ENCODE measurements at places on chromosomes 2 and 18.
A peak's percentile ranks its signal among the peaks of the same experiment; 100 is the strongest.

GRCh38 chr18:6962571-6963451 is 154.8 kb downstream of the LAMA1 start:
- no peak for DNase-seq

GRCh38 chr18:8366656-8367055 is 242.6 kb upstream of the RAB12 start:
- DNase-seq, result no peak

DNA sequence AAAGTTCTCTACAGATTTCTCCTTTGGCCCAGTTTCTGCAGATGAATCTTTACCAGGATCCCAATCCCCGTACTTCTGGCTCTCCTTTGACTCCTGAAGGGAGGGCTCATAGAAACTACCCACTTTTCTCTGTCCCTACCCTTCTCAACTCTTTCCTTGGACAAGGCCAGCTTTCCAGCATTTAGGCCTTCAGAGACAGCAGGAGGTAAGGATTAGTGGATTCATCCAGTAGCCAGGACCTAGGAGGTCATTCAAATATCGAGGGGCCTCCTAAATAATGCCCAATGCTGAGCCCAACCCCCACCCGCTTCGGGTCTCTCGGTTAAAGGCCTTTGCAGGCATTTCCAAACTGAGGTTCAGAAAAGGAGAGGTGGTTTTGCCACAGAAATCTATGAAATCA is 4.8 kb upstream of the ZNF532 start:
- no peak for DNase-seq

DNA sequence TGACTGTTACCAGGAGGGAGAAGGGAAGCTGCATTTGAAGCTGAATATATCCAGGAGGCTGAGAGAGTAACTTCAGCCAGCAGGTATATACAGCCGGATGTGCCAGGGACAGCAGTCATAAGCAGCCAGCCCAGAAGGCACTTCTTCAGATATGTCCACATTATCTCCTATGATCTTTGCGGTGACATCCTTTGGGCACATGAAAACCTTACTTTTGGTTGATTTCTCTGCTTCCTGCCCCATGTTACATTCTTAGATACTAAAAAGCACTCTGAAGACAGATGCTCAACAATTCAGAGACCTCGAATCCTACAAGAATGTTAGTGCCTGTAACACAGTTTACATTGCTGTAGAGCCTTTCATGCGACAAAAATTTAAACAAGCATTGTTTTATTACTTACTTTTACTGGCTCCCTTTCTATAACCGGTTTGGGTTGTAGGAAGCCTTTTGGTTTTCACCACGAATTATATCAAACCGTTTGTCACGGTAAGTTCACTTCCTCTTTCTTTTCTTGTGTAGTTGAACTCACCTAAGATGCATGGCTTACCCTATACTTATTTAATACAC is 50.3 kb upstream of the TLK1 start:
- no peak for DNase-seq

GRCh38 chr2:223633656-223634055 is 31.5 kb upstream of the SCG2 start:
- no peak for DNase-seq

- DNase-seq, result peak; percentile 47
Observed at GRCh38 chr18:35713545-35713944, 132.0 kb downstream of the GALNT1 start.

GRCh38 chr18:74506448-74507084 is 10.4 kb downstream of the CNDP2 start:
- DNase-seq, result peak; percentile 70

DNA sequence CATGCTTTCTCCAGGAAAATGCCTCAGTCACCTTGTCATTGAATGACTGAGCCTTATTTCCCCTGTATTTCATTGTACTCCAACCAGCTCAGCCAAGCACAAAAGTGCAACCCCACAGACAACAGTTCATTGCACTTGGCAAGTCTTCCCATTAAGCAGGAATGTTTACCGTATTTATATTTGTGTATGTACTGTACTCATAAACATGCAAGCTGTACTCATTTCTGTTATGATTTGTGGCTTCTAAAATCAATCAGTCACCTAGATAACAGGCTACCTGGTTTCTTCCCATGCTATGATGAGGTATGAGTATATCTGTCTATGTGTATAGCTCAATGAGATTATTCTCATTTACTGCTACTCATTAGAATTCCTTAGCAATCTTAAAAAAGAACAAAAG is 505.5 kb upstream of the FAM98A start:
- DNase-seq, result no peak

GRCh38 chr2:128026448-128027277 is 1.2 kb downstream of the SAP130 start:
- DNase-seq, result peak; percentile 18

GRCh38 chr2:144776766-144777165 is 256.8 kb upstream of the ZEB2 start:
- no peak for DNase-seq

DNA sequence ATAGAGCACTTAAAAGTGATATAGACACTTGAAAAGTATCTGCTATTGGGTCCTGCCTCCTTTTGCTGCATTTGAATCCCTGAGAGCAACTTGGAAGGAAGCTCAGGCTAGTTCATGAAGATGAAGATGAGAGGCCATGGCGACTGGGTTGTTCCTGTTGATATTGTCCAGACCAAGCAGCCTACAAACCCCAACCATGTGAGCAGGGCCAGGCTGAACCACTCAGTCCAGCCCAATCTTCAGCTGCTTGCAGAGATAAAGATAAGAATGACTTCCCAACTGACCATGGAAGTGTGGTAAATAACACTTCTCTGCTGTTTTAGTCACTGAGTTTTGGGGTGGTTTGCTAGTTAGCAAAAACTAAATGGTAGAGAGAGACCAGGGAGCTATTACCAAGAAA is 417.6 kb downstream of the SOX11 start:
- no peak for DNase-seq

- no peak for DNase-seq
Observed at GRCh38 chr2:199430214-199430613, 27.5 kb downstream of the SATB2 start.

- DNase-seq, result no peak
Observed at GRCh38 chr2:212109217-212109616, 429.4 kb downstream of the ERBB4 start.

DNA sequence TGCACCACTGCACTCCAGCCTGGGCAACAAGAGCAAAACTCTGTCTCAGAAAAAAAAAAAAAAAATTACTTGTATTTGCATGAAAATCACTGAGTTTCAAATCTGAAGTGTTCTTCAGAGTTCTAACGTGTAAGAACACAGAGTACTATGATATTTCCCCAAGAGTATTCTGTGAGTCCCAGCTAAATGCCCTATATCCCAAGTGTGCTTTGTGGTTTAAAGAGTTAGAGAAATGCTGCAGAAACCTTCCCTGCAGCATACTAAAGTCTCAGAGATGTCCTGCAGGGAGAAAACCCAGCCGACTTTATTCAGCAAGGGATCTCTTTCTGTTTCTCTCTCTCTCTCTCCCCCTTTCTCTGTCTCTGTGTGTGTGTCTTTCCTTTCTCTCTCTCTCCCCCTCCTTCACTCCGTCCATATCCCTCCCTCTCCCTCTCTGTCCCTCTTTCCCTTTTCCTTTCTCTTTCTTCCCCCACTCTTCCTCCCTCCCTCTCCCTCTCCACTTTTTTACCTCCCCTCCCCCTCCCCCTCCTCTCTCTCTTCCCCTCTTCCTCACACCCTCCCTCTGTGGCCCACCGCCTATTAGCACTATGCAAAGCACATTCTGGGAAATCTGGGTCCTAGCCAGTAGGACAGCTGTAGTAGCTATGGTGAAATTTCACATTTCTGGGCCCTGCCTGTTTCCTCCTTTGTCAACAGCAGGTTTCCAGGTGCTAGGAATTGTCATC is 54.2 kb downstream of the ACTR2 start:
- peak; percentile 62 for DNase-seq

DNA sequence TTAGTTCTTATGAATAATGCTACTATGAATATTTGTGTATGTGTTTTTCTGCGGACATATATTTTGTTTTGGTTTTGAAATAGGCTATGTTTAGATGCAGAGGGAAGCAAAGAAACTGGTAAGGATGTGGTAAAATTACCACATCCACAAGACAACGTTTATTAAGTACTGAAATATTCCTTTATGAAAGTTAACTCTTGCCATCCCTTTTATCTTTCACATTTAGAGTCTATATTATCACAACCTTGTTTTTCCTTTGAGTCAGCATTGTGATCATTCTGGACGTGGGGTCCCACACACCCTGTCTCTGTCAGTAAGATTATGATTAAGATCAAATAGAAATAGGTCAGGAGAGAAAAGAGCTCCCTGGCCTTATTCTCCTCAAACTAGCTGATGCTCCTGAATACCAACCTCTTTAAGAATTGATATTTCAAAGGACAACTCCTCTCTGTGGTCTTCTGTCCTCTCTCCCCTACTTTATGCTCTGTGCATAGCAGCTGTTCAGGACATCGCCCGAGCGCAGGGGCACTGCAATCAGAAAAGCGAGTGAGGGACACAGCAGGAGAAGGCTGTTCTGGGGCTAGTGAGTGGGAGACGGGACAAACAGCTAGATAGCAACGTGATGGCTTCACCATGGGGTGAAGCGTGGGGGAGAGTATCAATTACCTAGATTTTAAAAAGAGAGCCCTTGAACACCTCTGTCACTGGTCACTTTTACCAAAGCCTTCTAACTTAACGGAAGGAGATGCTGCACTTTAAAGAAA is 12.2 kb downstream of the METAP1D start:
- no peak for DNase-seq

- no peak for DNase-seq
Observed at GRCh38 chr2:239147376-239147775, 253.4 kb downstream of the HDAC4 start.

DNA sequence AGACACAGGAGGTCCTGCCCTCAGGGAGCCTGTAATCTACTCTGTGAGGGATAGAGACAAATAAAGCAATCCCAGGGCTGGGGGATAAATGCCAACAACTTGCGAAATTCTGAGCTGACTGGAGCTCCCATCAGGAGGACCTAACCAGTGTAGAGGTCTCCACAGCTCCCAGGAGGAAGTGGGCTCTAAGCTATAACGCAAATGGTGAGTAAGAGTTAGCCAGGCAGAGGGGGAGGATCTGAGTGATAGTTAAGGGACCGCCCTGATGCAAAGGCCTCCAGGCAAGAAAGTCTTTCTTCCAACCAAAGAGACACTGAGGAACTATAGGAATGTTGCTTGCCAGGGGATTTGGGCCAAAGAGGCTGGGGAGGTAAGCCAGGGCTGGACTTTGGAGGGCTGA is 16.0 kb upstream of the ZNF532 start:
- peak; percentile 74 for DNase-seq

DNA sequence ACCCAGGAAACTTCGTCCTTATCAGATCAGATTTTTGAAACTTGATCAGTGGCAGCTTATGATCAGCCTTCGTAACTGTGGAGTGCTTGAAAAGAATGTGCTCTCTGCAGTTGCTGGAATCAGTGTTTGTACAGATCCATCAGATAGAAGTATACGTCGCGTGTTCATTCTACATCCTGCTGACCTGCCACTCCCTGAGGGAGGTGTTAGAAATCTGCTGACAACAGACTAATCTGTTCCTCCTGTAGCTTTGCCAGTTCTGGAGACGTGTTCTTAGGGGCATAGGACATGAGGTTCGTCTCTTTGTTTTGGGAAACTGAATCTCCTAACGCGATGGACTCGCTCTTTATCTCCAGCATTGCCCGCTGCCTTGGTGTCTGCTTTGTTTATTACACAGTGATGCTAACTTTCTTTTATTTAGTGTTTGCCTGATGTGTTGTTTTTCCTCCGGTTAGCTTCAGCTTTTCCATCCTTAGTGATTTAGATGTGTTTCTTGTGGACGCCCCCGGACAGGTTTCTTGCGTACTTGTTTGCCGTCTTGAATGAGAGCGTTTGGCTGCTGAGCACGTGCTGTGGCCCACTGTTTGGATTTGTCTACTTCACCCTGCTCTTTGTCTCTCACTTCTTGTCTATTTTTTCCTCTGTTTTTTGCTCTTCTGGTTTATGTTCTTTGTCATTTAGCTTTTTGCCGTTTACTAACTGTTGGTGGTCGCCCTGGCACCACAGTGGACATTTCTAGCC is 17.4 kb upstream of the GAL3ST2 start:
- no peak for DNase-seq

DNA sequence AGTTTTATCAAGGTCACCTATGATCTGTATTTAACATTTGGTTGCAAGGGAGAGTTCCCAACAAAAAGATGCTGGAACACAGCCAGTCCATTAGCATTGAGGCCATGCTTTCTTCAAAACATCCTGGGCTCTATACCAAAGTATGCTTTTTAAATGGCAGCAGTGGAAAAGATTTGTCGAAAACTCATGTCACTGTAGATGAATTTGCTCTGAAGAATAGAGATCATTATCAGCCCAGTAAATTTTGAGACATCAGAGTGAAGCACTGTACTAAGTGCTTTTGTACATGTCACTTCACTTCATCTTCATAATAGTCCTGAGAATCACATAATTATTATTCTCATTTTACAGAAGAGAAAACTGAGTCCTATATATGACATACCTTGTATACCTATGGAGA is 189.8 kb downstream of the CAMKMT start:
- no peak for DNase-seq

- peak; percentile 97 for DNase-seq
Observed at GRCh38 chr18:62018034-62018758, 125.4 kb upstream of the RNF152 start.

DNA sequence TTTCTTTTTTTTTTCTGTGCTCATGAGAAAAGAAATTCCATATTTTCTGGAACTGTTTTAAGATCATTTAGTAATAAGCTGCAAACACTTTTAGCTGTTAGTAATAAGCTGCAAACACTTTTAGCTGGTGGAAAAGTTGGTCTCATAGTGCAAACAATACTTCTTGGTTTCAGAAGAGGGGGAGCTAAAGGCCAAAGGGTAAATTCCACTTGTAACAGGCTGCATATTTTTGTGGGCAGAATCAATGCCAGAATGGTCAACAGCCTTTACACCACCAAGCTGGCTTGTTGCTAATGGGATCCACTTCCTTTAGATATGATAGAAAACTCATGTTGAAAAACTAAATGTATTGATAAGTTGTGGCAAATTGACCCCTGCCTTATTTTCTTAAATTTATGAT is 356.8 kb downstream of the NR4A2 start:
- DNase-seq, result no peak

DNA sequence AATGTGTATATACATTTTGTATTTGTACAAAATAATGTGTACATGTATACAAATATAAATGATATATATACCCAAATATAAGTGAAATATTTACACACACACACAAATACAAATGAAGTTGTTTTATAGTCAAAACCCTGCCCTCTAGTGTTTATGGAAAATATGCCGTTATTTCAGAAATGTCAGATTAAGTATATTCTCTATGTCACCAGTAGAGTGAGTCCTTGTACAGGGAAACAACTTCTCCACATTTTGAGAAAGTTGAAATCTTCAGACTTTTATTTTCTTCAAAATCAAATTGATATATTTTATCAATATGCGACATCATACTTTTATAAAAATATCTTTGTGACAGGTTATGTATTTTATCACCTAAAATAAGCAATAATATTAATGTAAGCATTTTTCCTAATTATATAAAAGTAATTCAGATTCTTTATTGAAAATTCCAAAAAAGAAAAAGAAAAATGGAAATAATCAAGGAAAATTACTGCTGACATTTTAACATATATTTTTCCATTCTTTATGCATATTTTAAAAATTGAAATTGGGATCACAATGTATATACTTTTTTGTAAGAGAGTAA is 22.4 kb downstream of the ARL6IP6 start:
- peak; percentile 84 for DNase-seq

GRCh38 chr18:10006311-10006893 is 92.6 kb downstream of the VAPA start:
- peak; percentile 70 for DNase-seq

Measured in cardiac fibroblast (primary cell).